ENCODE measurements at places on chromosomes 11 and 22.

DNA sequence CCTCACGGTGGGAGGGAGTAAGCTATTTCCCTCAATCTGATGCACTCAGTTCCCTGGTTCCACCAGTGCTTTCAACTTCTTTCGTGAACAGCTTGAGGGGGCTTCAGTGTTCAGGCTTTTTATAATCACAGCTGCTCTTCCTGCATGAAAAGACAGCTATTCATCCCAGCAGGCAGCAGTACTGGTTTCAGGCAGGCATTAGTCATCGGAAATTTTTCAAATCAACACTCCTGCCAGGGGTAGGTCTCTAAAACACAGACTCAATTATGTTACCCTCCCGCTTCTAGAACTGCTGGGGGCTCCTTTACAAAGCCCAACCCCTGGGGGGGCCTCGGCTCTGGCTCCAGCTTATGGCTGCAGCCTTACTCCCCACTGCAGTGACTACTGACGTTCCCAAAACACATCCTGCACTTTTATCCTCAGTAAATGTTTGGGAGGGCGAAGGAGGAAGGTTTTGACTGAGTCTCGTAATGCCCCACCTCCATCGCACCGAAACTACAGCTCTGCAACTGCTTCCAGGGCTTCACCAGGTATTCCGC lies 5.8 kb downstream of the POLDIP3 start:
- no peak for DNase-seq

DNA sequence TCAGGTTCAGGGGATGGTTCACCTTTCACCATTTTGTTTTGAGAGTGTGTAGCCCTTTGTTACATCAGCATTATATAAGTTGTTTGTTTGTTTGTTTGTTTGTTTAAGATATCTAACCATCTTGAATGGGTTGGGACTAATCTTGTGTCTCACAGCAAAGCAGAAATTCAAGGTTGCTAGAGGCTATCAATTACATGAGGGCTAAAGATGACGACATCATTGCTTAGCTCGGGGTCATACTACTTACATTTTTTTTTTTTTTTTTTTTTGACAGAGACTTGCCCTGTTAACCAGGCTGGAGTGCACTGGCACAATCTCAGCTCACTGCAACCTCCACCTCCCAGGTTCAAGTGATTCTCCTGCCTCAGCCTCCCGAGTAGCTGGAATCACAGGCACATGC lies 87.1 kb upstream of the XKR3 start:
- DNase-seq = no peak

DNA sequence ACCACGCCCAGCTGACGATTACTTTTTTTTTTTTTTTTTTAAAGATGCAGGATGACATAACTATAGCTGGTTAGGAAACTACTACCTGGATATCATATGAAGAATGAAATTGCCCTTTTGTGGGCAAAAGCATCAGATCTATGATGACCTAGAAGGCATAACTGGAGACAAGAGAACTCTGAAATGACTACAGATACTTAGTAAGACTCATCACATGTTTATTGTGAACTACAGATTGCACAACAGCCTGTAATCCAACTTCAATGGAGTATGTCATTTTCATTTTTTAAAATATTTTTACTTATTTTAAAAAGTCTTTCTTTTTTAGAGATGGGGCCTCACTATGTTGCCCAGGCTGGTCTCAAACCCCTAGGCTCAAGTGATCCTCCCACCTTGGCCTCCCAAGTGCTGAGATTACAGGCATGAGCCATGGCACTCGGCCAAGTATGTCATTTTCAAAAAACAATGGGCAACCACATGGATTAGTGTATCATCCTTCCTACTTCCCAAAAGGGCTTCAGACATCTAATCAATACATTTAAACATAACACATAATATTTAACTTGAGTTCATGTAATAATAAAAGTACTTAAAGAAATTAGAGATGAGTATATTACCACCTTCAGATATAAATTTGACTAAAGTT lies 3.3 kb downstream of the MTMR2 start:
- no peak for DNase-seq

GRCh38 chr11:78432058-78432515 lies 14.5 kb upstream of the GAB2 start:
- no peak for DNase-seq

DNA sequence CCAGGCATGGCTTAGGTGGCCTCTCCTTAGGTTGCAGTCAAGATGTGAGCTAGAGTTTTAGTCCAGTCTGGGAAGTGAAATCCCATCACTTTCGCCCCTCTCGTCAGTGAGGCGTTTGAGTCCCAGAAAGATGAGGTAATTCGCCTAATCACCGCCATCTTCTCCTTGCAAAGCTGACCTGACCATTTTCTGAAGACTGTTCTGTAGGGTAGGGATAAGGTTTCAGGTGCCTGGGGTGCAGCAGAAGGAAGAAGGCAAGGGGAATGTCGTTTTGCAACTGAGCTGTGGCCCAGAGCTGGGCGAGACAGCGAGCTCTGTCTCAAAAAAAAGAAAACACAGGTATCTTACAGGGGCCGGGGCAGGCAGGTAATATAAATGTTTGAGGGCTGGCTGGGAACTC lies 61.7 kb upstream of the CECR2 start:
- DNase-seq = no peak

DNA sequence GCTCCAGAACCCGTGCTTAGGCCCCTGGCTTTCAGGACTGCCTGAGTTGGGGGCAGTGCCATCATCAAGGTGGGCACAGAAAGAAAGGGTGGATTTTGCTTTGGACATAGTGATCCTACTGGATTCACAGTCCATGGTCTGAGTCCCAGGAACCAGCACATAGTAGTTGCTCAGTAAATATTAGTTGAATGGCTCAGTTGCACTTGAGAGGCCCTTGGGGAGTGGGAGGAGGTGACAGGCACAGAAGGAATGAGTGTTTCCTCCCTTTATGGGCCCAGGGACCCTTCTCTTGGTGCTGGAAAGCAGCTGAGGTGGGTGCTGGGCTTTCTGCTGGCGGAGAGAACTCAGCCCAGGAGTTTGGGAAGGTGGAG lies 16.6 kb downstream of the ARHGEF17 start:
- DNase-seq = no peak

DNA sequence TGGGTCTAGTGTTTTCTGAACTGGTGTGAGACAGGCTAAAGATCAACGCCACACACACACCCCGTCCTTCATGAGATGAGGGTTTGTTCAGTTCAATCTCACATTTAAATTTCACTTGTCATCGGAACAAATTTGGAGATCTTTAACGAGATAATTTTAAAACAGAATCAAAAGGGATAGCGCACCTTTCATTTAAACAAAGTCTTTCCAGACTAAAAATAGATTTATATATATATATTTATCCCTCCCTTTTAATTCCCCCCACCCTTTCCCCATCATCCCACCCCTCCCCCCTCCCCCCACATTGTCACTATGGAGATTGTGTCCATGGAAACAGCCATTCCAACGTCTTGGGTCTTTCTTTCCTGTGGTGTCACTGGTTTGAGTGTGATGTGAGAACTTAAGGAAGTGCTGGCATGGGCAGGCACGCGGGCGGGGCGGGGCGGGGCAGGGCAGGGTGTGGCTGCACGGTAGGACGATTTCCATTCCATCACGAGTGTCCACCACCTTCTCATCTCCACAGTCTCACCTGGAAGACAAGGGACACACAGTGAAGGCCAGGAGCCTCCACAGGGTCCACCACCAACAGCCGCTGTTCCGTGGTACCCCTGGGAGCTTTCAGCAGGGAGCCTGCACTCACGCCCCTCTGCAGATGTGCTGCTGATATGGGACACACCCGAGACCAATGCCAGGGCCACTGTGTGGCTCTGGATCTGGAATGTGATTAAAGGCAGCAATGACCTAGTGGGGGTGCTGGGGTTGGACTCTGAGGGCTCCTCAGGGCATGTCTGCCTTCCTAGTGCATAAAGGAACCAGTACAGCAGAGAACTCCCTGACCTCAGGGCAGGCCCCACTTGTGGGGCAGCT lies 30.5 kb upstream of the CYP2D6 start:
- no peak for DNase-seq

GRCh38 chr11:13668957-13669521 lies 571 bp downstream of the FAR1 start:
- DNase-seq = peak; percentile 37

DNA sequence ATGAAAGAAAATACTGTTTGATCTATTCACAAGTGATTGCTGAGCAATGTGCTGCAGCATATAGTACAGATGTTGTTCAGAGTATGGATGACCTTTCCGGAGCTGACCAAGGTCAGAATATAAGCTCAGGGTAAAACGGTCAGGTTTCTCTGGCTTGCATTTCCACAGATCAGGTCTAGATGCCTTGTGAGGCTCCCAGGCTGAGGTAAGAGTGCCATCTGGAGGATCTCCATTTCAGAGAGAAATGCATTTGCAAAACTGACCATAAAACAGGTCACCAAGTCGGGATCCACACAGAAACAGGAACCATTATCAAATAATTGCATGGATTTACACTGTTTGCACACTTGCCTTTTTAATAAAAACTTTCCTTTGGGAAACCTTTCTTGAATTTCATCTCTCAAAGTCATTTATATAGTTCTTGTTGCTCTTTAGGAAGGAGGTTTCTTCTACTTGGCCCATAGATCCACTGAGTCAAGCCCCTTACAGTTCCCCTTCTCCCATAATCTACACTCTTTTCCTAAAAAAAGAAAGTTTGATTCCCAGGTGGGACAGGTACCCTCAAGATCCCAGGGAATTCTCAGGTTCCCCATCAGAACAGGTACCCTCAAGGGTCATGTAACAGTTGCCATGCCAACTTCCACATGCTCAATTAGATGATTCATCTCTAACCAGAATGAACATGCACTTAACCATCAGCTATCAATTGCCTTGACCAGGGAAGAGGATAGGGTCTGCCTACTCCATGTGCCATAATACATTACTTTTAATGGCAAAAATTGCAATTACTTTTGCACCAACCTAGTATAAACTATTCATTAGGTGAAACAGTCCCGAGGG lies 25.0 kb upstream of the TMPRSS5 start:
- DNase-seq = no peak

GRCh38 chr11:19199771-19200170 lies 2.0 kb downstream of the CSRP3 start:
- DNase-seq = no peak

DNA sequence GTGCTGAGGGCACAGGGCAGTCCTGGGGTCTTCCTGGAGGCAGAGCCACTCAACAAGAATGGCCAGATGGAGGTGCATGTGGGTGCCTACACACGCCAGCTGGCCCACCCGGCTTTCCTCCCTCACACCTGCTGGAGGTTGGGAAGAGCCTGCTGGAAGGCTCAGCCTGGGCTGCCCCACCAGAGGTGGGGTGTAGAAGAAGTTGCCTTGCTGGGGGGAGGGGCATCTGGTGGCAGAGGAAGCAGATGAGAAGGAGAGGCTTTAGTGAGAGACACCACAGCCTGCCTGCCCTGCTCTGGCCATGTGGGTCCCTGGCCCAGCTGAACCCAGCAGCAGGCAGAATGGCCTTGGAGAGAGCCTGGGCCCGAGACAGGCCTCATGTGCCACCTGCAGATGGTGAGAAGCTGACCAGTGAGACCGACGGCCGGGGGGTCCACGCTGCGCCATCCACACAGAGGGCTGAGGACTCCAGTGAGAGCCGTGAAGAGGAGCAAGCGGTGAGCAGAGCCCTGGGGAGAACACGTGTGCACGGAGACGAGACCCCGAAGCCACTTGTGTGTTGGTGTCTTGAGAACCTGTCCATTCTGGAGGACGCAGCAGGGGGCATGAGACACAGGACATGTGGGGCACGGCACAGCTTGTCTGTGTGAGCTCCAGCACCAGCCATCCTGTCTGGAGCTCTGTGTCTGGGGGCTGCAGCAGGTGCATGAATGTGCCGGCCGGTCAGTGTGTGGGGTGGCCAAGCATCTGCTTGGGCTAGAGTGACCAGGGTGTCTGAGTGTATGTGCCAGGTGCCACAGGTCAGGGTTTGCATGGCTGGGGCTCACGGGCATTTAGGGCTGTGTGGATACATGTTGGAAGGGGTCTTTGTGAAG lies 2.7 kb downstream of the B4GALNT4 start:
- no peak for DNase-seq

- no peak for DNase-seq
Observed at GRCh38 chr22:20656902-20657836, 116.7 kb upstream of the SERPIND1 start.

GRCh38 chr11:68657021-68657780 lies 27.1 kb upstream of the GAL start:
- DNase-seq = no peak

DNA sequence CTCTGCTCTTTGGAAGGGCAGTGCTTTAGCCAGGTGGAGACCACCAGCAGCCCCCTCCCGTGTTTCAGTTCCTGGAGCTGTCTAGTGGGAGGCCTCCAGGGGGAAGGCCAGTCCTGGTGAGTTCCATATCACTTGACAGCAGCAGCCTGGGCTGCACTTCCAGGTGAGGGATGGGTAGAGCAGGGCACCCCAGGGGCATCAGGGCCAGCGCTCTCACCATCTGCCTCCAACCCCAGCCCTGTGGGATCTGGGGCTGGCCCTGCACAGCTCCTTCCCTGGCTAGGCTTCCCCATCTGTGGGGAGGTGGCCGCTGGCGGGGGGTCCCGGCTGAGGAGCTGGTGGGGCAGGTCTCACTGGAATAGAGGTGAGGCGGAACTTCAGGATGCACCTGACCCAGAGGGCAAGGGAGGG lies 60.5 kb downstream of the MORC2 start:
- no peak for DNase-seq

DNA sequence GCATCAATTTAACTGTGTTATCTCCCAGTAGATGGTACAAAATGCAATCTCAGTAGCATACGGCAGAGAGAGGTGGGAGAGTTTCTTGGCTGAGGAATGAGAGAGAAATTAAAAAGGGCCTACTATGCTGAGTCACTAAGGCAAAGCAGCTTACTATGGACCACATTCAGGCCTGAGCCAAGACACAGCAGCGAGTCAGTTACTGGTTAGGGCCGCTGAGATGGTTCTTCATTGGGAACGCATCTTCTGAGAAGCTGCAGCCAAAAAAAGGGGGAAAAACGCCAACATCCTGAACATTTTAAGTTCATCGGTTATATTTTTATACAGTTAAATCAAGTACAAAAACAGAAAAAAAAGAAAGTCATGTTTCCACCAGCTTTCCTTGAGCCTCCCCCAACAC lies 61.1 kb upstream of the BDNF start:
- DNase-seq = no peak

GRCh38 chr22:17724678-17725499 lies 49.4 kb downstream of the BID start:
- no peak for DNase-seq

DNA sequence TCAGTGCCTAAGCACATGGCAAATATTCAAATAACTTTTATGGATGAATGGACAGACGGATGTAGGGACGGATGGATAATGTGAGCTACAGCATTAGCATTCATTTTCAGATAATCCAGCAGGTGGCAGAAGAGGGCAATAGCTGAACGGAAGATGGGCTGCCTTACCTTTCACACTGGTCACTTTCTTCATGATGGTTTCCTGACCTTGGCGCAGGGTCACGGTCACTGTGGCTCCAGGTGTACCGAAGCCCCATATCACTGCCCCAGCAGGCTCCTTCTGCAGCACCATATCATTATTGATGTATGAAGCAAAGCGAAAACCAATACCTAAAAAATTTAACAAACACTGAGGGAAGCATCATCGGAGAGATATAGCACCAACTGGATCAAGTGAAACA lies 4.3 kb downstream of the SIAE start:
- peak; percentile 34 for DNase-seq

- DNase-seq = no peak
Observed at GRCh38 chr22:40015358-40015976, 20.7 kb downstream of the FAM83F start.

- no peak for DNase-seq
Observed at GRCh38 chr11:8814209-8814922, 96.6 kb upstream of the AKIP1 start.

- DNase-seq = no peak
Observed at GRCh38 chr11:101807531-101807930, 107.3 kb upstream of the CEP126 start.

- no peak for DNase-seq
Observed at GRCh38 chr11:3667149-3668035, 3.8 kb downstream of the CHRNA10 start.

- DNase-seq = no peak
Observed at GRCh38 chr11:624705-625635, at the start of gene CDHR5. TSS of gene CDHR5 (minus strand) at chr11:624955. CDS start at chr11:624902, 53 bp downstream.
